Thoracic aorta (tissue), 2 donors: ENCODE measurements at places on chromosomes 16 and 17. TPM values are rescaled to one million over a fixed set of nuclear protein-coding genes. Genes with fewer than 3 reads are reported as not detected.
A peak's percentile ranks its signal among the peaks of the same experiment; 100 is the strongest.

- H3K4me3 ChIP-seq = peak overlapping the region; percentile 95
- peaks cover 43% of the 10 kb centered on the region for H3K4me1 ChIP-seq
- H3K27me3 ChIP-seq = no peaks in the 10 kb centered on the region
- no peak for DNase-seq
- H3K27ac ChIP-seq = peak overlapping the region; percentile 93
- H3K36me3 ChIP-seq = peaks cover 17% of the 10 kb centered on the region
These were observed 1.7 kb downstream of the SMARCD2 start for GRCh38 chr17:63840591-63841349.

BICDL2 gene
- total RNA-seq = 1.1 TPM

KCNH6 gene
- total RNA-seq = not detected

DNA sequence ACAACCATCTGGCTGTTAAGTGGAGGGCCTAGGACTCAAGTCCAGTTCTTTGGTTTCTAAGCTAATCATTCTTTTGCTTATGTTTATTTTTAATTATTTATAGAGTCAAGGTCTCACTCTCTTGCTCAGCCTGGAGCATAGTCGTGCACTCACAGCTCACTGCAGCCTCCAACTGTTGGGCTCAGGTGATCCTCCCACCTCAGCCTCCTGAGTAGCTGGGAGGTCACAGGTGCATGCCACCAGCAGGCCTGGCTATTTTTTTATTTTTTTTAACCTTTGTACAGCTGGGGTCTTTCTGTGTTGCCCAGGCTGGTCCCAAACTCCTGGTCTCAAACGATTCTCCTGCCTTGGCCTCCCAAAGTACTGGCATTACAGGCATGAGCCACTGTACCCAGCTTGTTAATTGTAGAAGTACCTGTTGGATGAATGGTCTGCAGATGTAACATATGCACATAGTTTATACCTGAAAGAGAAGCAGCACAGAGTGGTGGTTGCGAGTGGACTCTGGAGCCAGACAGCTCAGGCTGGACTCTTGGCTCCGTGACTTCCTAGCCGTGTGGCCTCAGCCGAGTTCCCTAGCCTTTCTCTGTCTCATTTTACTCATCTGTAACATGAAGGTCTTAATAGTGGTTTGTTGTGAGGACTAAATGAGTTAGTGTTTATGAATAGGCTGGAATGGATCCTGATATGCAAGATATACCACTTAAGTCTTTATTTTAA, 337.5 kb downstream of the SNX29 start:
- no peak for DNase-seq
- H3K4me1 ChIP-seq = no peaks in the 10 kb centered on the region
- no peak overlapping the region for H3K4me3 ChIP-seq
- H3K36me3 ChIP-seq = no peaks in the 10 kb centered on the region

RASD1 gene
- total RNA-seq = 23.0 TPM

CD7 gene
- total RNA-seq = 3.5 TPM

DNA sequence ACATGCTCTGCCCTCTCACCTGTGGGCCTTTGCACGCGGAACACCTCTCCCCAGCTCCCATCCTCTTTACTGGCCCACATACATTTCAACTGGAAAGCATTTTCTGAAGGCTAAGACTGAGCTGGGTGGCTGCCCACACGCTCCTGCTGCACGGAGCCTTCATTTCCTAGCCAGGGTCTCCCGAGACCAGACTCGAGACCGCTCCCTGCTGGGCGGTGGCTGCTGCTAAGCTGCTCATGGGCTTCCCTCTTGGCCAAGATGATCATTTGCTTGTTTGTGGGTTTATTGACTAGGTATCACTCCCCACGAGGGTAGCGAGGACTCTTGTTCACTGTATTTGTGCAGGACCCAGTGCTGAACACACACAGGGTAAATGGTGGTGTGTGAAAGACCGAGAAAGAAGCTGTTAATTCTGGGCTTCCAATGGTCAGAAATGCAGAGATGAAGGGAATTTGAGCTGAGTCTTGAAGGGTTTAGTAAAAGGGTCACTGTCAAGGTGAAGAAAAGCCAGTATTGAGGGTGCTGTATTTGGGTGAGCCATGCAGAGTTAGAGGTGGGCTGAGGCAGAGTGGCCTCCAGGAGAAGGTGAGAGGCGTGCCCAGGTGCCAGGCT, 907 bp downstream of the TRAPPC2L start:
- no peak overlapping the region for H3K27ac ChIP-seq
- peaks cover 21% of the 10 kb centered on the region for H3K4me1 ChIP-seq
- H3K36me3 ChIP-seq = peaks cover 30% of the 10 kb centered on the region
- peak overlapping the region; percentile 91 for H3K4me3 ChIP-seq
- H3K27me3 ChIP-seq = no peaks in the 10 kb centered on the region

CHST6 gene
- total RNA-seq = 8.3 TPM

GRCh38 chr16:77657016-77657415, 65.3 kb upstream of the NUDT7 start:
- H3K36me3 ChIP-seq = no peaks in the 10 kb centered on the region
- H3K4me3 ChIP-seq = no peak overlapping the region
- DNase-seq = no peak
- no peaks in the 10 kb centered on the region for H3K27me3 ChIP-seq
- H3K4me1 ChIP-seq = no peaks in the 10 kb centered on the region

GRCh38 chr16:56426585-56426984, 1.2 kb upstream of the AMFR start:
- peaks cover 3% of the 10 kb centered on the region for H3K36me3 ChIP-seq
- DNase-seq = no peak
- H3K27ac ChIP-seq = no peak overlapping the region
- H3K4me1 ChIP-seq = peaks cover 22% of the 10 kb centered on the region
- H3K4me3 ChIP-seq = no peak overlapping the region

GRCh38 chr16:50303041-50303604, 36.8 kb downstream of the ADCY7 start:
- DNase-seq = no peak
- H3K4me1 ChIP-seq = no peaks in the 10 kb centered on the region
- no peak overlapping the region for H3K27ac ChIP-seq
- H3K36me3 ChIP-seq = no peaks in the 10 kb centered on the region
- no peaks in the 10 kb centered on the region for H3K27me3 ChIP-seq

DNA sequence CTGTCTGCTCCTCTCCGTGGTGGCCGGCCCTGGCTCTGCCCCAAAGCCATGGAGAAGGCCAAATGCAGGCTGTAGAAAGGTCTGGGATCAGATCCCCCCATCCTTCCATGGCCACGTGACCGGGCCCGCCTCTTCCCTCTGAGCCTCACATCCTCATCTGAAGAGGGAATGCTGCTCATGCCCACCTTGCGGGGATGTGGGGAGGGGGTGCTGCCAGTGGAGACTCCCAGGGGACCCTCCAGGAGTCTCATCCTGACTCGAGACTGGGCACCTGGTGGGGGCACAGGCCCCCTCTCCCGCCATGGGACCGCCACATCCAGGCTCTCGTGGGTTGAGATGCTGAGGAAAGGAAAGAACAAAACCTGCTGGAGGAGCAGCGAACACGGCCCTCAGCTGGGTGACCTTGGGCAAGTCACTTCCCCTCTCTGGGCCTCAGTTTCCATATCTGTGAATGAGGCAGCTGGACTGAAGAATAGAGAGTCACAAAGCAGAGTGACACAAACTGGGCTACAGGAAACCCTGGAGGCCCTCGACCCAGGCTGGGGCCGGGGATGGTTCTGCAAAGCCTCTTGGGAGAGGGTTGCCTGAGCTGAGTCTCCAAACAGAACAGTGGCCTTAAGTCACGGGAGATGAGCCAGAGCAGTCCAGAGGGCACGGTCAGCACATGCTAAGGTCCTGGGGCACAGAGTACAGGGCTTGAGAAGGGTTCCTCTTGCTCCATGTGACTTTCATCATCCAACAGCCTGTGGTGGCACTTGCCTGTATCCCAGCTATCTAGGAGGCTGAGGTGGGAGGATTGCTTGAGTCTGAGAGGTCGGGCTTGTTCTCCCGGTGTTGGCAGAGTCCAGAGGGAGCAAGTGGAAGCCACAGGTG, 30.1 kb downstream of the SOCS1 start:
- H3K4me3 ChIP-seq = peak overlapping the region; percentile 62
- DNase-seq = no peak
- H3K27ac ChIP-seq = no peak overlapping the region

GRCh38 chr17:59381716-59382570, 50.5 kb downstream of the YPEL2 start:
- peak overlapping the region; percentile 89 for H3K27ac ChIP-seq
- no peak overlapping the region for H3K4me3 ChIP-seq
- H3K36me3 ChIP-seq = no peaks in the 10 kb centered on the region
- H3K27me3 ChIP-seq = no peaks in the 10 kb centered on the region
- DNase-seq = no peak

DNA sequence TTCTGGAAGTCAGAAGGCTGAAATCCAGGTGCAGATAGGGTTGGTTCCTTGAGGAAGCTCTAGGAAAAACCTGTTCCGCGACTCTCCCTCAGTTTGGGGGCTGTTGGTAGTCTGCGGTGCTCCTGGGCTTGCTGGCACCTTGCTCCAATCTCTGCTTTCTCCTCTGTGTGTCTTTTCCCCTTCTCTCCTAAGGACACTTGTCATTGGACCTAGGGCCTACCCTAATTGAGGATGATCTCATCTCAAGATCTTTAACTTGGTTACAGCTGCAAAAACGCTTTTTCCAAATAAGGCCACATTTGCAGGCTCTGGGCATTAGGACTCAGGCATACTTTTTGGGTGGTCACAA, 12.9 kb upstream of the CACNG4 start:
- no peak overlapping the region for H3K27ac ChIP-seq
- H3K4me3 ChIP-seq = no peak overlapping the region
- no peaks in the 10 kb centered on the region for H3K4me1 ChIP-seq
- H3K27me3 ChIP-seq = no peaks in the 10 kb centered on the region

DNA sequence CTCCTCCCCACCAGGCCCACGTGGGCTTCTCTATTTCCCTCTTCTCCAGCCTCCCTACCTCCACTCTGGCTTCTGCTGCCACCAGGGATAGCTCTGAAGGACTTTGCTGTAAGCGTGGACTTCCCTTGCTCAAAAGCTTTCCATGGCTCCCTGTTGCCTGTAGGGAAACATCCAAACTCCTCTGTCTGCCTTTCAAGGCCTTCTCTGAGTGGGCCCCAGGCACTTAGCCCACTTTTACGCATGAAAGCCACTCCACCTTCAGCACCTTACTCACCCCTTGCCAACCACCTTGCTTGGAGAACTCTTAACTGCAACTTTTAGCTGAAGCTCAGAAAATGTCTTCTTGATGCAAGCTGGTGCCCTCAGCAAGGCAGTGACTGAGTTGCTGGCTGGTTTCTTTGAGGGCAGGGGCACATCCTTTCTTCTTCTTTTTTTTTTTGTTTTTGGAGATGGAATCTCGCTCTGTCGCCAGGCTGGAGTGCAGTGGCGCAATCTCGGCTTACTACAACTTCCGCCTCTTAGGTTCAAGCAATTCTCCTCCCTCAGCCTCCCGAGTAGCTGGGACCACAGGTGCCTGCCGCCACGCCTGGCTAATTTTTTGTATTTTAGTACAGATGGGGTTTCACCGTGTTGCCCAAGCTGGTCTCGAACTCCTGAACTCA, 52.0 kb upstream of the DLX4 start:
- H3K27ac ChIP-seq = no peak overlapping the region
- no peaks in the 10 kb centered on the region for H3K36me3 ChIP-seq
- H3K27me3 ChIP-seq = no peaks in the 10 kb centered on the region
- no peaks in the 10 kb centered on the region for H3K4me1 ChIP-seq
- H3K4me3 ChIP-seq = no peak overlapping the region
- DNase-seq = no peak

GRCh38 chr16:20136446-20136968, 62.8 kb upstream of the GPR139 start:
- H3K27ac ChIP-seq = no peak overlapping the region
- no peaks in the 10 kb centered on the region for H3K36me3 ChIP-seq
- no peak for DNase-seq
- no peaks in the 10 kb centered on the region for H3K27me3 ChIP-seq
- H3K4me3 ChIP-seq = no peak overlapping the region
- H3K4me1 ChIP-seq = no peaks in the 10 kb centered on the region

HES7 gene
- not detected for total RNA-seq

DNA sequence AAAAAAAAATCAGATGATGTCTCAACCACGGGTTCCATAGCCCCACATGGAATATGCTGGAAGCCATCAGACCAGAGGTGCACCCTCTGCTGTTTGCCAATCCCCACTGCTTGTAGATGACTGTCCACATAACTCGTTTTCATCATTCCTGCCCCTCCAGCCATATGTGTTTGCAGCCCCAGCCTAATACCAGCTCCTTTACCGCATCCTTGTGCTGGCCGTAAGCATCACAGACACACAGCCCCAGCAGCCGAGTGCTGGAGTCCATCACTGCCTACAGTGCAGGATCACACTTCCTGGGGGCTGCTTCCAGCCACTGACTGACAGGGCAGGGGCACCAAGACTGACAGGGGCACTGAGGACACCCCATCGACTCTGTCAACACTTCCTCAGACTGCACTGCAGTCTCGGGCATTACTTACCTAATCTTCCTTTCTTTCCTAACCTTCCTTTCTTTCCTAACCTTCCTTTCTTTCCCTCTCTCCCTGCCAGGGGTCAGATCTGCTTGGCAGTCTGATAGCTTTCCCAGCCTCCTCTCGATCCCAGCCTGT, 5.0 kb downstream of the RCVRN start:
- H3K4me1 ChIP-seq = no peaks in the 10 kb centered on the region
- no peak overlapping the region for H3K27ac ChIP-seq
- no peaks in the 10 kb centered on the region for H3K27me3 ChIP-seq
- H3K36me3 ChIP-seq = no peaks in the 10 kb centered on the region
- DNase-seq = no peak

GRCh38 chr16:24257958-24258357, 1.8 kb downstream of the CACNG3 start:
- no peak overlapping the region for H3K27ac ChIP-seq
- no peaks in the 10 kb centered on the region for H3K4me1 ChIP-seq
- no peaks in the 10 kb centered on the region for H3K27me3 ChIP-seq
- DNase-seq = no peak

NPTX1 gene
- 0.68 TPM for total RNA-seq

GRCh38 chr17:77873500-77874302, 84.8 kb upstream of the TNRC6C start:
- no peaks in the 10 kb centered on the region for H3K27me3 ChIP-seq
- H3K4me3 ChIP-seq = no peak overlapping the region
- no peaks in the 10 kb centered on the region for H3K36me3 ChIP-seq
- no peak overlapping the region for H3K27ac ChIP-seq
- H3K4me1 ChIP-seq = peaks cover 9% of the 10 kb centered on the region
- no peak for DNase-seq

GRCh38 chr16:11560701-11561453, 25.8 kb downstream of the LITAF start:
- no peaks in the 10 kb centered on the region for H3K27me3 ChIP-seq
- H3K4me3 ChIP-seq = no peak overlapping the region
- DNase-seq = no peak
- peaks cover 6% of the 10 kb centered on the region for H3K36me3 ChIP-seq
- H3K27ac ChIP-seq = peak overlapping the region; percentile 8
- peaks cover 18% of the 10 kb centered on the region for H3K4me1 ChIP-seq

MARCHF10 gene
- not detected for total RNA-seq
